ENCODE measurements at places on chromosomes 13 and 19.

GRCh38 chr19:30857966-30858490 lies 485.8 kb downstream of the ZNF536 start:
- DNase-seq, result no peak

- no peak for DNase-seq
These were observed 7.6 kb downstream of the CAPN12 start for GRCh38 chr19:38736413-38737280.

DNA sequence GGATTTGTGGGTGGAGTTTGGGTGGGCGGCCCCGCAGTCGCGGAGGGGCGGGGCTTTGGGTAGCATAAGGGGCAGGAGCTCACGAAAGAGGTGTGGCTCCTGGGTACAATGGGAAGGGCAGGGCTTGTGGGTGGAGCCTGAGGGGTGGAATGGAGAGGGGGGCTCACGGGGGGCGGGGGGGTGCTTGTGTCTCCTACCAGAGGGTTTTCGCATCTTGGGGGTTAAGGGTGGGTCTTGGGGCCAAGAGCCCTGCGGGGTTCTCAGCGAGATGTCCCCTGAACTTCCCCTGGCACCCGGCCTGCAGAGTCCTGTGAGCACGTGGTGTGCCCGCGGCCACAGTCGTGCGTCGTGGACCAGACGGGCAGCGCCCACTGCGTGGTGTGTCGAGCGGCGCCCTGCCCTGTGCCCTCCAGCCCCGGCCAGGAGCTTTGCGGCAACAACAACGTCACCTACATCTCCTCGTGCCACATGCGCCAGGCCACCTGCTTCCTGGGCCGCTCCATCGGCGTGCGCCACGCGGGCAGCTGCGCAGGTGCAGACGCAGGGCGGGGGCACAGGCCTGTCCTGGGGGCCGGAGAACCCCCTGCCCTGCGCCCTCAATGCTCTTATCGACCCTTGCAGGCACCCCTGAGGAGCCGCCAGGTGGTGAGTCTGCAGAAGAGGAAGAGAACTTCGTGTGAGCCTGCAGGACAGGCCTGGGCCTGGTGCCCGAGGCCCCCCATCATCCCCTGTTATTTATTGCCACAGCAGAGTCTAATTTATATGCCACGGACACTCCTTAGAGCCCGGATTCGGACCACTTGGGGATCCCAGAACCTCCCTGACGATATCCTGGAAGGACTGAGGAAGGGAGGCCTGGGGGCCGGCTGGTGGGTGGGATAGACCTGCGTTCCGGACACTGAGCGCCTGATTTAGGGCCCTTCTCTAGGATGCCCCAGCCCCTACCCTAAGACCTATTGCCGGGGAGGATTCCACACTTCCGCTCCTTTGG lies 5.1 kb downstream of the FSTL3 start:
- DNase-seq, result no peak

GRCh38 chr13:48160606-48161278 lies 65.8 kb upstream of the MED4 start:
- DNase-seq, result peak; percentile 60

DNA sequence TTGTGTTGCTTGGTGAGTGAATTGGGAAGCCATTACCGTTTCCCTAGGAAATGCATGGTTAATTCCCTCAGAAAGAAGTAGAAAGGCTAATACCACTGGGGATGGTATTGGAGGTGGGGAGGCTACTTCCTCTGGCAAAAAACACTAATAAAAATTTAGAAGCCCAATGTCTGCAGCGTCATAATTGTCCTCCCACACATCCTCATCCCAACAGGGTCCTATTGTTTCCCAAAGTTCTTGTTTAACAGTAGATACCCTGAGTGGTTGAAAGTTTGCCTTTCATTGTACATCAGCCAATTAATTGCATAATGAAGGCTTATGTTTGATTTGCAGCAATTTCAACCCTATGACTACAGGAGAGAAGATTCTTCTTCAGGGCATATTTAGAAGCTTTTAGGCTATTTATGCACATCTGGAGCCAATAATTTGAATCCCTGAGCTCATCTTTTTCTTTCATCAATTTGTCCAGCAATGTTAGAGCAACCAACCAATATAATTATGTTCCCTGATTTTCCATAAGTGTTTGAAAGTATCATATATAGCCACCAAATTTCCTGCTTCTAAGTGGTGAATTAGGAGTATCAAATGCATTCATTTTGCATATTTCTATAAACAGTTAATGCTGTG lies 491.0 kb downstream of the SLITRK5 start:
- DNase-seq, result no peak

Measured in A172 (cell line).